Fibroblast of skin of right biceps (primary cell): ENCODE measurements at places on chromosomes 2 and 18.

DNA sequence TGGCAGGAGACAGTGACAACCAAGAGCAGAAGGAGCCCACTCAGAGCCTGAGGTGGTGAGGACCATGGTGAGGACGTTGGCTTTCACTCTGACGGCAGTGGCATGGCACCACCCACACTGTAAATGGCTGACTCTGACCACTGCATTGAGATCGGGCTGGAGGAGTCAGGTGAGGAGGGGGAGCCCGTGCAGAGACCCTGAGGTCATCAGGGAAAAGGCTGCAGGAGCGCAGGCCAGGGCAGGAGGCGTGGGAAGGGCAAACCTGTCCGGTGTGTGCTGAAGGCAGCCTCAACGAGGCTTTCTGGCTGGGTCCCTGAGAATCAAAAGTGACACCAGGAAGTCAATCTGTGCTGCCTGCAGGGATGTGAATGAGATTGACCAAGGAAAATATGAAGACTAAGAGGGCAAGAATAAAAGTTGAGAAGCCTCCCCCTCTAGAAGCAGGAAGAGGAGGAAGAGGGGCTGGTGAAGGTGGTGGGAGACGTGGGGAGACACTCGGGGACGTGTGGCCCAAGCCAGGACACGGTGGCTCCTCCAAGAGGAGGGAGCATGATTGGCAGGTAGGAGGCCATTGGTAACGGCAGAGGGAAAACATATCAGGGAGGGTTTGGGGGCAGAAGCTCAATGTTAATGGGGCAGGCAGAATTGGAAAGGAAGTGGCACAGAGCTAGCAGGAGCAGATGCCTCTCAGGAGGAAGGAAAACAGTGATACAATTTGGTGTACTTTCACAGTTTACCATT lies 2.0 kb upstream of the OR6B3 start:
- DNase-seq: no peak

DNA sequence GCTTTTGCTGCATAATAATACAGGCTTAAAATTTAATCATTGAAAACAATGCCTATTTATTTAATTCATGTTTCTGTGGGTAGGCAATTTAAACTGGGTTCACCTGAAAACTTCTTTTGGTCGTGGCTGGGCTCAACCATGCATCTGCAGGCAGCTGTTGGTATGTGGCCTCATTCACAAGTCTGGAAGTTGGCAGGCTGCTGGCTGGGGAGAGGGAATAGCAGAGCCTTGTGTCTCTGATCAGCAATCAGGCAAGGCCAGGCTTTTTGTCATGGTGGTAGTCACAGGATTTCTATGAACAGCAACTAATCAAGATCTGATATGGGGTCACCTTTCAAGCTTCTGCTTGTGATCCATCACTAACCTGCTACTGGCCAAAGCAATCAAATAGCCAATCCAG lies 130.1 kb upstream of the KCNJ3 start:
- no peak for DNase-seq

GRCh38 chr2:84963692-84964405 lies 7.1 kb upstream of the KCMF1 start:
- peak; percentile 63 for DNase-seq

DNA sequence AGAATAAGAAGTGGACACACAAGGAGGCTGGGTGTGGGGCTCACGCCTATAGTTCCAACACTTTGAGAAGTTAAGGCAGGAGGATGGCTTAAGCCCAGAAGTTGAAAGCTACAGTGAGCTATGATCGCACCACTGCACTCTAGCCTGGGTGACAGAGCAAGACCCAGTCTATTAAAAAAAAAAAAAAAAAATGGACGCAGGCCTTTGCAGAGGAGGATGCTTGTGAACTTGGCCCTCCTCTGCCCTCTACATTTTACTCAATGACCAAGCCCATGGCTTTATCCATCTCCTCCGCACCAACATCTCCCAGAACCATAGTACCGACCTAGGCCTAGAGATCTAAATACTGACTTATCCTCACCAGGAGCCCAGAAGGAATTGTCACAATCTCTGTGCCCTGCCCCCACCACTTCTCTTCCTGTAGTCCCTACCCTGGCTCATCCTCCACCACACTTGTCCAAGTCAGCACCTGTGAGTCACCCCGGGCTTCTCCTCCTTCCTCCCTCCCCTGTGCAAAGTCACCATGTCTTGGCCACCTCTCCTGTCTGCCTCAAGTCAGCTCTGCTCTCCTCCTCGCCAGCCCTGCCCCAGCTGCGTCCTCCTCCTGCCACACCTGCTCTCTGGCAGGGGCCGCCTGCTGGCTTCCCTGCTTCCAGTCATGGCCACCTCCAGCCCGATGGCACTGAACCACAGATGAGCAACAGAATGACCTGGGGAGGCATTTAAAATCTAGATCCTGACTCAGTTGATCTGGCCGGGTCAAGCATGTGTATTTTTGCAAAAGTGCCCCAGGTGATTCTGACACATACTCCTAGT lies 35.8 kb upstream of the ASPRV1 start:
- DNase-seq: peak; percentile 77

DNA sequence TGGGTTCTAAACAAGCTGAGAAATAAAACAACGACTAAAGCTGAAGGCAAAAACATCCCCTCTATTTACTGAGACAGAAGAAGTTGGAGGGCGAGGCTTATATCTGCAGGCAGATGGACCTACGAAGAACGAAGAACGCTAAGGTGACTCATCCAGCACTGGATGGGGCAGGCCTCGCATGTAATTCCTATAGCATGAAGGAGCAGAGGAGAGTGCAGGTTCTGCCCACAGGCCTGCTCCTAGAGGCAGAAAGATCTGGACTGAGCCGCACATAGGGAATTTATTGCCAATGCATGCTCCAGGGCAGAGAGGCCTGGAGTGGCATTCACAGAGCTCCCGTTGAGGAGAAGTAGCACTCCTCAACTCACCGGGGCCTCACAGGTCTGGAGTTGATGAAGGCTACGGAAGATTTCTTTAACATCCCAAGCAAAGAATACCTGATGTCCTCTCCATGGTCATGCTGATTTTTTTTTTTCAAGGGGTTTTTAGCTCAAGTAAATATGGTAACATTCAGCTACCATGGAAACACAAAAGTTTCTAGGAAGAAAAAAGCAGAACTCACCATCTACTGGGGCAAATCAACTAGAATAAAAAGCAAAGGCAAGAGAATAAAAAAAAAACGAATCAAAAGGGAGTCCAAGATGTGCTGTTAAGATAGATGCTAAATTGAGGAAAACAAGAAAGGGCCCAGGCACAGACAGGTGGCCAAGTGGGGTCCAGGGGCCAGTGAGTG lies 10.4 kb upstream of the METTL21A start:
- DNase-seq: peak; percentile 30

DNA sequence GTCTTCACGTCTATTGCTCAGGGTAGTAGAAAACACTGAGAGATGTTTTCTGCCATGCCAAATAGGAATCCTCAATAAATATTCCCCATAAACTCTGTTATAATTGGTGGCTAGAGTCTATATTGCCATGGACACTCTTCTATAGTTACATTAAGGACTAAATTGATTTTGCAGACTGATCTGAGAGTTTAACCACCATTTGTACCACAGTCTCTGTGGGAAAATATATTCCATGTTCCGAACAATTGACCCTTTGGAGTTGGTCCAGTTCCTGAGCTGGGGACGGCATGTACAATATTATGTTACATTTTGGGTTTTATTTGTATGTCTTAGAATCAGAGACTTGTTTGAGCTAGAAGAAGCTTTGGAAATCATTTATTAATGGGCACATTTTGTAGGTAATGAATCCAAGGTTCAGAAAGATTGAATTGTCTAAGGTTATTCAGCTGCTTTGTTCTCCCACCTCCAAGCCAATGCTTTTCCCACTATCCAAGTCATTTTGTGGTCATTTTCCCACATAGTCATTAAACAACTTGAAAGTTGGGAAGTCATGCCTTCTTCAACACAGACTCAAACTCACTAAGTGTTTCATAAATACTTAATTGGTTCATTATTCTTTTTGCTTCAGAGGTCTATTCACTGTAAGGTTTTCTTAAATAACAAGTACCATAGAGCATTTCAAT lies 5.1 kb upstream of the PPP1CB start:
- no peak for DNase-seq

DNA sequence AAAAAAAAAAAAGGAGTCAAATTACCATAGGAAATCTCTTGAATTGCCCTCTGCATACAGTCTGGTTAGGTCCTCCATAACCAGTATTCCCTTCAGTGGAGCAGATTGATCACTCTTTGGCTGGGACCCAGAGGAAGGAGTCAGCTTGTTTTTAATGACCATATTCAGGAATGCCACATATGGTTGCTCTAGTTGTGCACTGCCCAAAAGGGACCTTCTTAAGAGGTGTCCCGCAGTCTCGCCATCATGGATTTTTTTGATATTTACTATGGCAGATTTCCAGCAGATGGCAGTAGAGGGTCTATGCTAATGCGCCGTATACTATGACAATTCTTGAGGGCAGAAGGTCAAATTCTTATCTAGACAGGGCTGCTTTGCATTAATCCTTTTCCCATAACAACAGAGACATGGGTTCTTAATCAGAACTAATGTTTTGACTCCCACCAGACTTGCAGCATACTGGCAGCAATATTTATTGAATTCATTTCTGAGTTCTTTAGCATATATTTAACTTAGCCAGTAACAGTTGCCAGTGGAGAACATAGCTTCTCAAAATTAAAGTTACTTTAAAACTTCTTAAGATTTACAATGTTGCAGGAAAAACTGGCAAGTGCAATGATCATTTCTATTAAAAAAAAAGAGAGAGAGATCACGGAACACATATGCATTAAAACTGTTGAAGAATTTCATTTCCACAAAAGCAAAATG lies 31.8 kb upstream of the INPP4A start:
- peak; percentile 55 for DNase-seq

- DNase-seq: no peak
These were observed 142.6 kb upstream of the ALKAL2 start for GRCh38 chr2:430291-431040.

DNA sequence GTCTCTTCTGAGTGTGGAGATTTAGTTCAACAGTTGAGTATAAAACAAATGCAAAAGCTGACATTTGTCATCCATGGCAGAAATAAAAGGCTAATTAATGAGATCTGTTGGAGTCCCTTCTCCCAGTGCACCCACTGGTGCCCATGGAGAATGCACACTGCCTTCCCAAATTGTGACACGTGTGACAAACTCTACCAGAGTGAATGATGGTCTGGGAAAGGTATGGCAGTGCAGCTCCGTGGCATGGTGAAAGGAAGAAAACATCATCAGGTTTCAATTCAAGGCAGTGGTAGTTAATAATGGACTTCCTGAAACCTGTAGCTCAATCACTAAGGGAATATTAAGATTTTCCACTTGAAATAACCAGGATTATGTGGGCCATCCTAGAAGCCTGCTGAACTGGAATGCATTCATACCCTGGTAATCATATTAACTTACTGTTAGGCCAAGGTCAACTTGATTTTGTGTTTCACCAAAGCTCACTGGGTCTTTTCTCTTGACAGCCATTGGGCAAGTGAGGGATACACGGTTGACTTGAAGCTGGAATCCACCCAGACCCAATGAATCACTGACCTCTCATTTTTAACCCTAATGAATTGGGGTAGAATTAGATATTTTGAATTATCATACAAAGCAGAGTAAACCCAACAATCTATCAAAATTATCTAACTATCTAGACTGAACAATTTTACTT lies 167.6 kb downstream of the AFF3 start:
- DNase-seq: peak; percentile 66

GRCh38 chr2:111142101-111142500 lies 21.4 kb downstream of the BCL2L11 start:
- no peak for DNase-seq

GRCh38 chr2:56376699-56377665 lies 193.2 kb downstream of the CCDC85A start:
- DNase-seq: peak; percentile 62

DNA sequence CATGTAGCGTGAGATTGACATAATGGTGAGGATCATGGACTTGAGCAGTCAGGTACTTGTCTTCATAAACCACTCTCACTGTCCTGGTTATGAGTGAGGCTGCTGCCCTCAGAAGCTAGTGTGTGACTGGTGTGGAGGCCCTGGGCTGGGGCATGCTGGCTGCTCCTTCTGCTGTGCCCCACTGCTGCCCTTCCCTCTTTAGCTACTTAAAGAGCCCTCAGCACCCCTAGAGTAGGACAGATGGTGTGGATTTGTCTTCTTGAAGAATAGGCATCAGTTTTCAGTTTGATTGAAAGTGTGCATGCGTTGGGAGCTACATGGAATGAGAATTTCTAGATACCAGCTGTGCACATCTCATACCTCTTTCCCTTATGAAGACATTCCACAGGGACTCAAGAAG lies 15.4 kb downstream of the CPLX4 start:
- no peak for DNase-seq

DNA sequence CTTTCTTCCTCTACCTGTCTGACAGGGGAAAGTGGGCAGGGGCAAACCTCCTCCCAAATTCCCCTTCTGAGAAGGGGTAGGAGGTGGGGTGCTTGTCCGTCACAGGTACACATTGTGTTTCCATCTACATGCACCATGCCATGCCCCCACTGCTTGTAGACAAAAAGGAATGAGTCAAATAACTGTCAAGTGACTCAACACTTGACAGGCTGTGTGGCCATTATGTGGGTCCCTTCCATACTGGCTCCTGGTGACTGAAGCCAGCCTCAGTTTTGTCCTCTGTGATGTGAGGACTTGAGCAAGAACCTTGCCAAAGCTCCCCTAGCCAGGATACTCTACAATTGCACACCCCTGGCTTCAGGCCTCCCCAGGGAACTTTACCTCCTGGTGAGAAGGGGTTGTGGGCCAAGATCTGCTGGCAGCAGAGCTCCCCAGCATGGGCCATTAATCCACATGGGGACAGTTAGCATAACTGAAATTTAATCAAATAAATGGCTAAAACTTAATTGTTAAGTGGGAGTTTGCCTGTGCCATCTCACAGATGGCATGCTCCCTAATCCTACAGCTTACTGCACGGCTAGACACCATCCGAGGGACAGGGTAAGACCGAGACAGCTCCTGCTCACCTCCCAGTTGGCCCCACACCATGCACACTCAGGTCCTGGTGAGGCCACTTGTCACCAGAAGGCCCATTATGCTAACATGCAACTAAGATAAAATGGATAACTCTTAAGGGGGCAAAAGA lies 140.2 kb downstream of the BCL11A start:
- DNase-seq: no peak

DNA sequence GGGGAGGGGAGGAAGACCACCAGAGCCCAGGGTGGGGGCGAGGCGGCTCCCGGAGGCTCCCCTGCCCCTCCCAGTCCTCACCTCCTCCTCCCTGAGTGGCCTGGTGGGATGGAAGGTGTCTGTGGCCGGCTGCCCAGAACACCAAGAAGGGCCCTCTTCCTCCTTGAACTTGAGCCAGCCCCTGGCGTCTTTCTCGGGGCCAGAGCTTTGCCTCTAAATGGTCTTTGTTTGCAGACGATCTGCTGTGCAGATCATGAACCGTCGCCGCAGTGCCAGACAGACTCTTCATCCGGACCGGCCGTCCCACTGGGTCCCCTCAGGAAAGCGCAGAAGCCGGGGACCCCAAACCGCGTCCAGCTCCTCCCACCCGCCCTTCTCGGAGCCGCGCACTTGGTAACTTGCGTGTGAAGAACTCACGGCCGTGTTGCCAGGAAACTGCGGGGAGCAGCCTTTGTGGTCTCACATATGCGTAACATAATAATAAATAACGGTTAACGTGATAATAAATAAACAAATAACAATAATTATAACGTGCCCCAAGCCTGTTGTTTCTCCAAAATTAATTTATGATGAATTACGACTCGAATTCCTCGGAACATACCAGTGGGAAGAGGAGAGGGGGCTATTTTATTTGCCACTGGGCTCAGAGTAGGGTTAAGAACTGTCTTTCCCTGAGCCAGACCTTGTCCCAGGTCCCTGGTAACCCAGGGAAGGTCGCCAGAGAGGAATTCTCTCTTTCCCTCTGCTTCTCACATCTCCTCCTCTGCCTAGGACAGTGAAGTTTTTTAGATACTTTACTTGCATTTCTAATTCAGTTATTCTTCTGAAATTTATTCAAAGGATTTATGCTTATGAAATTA lies 41.0 kb downstream of the PTGR3 start:
- DNase-seq: no peak

GRCh38 chr2:182618672-182619079 lies 97.4 kb upstream of the DNAJC10 start:
- no peak for DNase-seq
